ENCODE measurements at places on chromosomes 7 and 10.

GRCh38 chr10:44963772-44964633 lies 4.4 kb downstream of the RASSF4 start:
- DNase-seq: peak; percentile 32

GRCh38 chr7:90424720-90425119 lies 21.5 kb downstream of the CLDN12 start:
- no peak for DNase-seq

DNA sequence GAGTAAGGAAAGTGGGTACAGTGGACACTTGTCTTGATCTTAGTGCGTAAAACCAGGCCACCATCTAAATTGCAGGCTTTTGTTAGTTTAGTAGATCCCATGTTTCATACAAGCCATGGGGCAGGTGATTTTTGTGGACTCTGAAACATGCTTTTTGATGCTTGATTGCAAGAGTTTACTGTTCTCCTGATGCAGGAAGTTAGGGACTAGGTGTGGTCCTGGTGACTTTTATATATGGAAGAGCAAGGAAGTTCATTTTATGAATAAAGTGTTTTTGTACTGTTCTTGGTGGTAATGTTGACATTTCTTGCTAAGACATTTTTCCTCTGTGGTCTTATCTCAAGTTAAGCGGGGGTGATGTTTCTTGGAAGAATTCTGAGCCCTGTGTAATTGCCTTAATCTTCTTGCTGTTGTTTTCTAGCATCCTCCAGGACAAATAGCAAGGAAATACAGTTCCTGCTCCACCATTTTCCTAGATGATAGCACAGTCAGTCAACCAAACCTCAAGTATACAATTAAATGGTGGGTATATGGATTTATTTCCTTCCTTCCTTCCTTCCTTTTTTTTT lies 89.0 kb upstream of the GJD4 start:
- no peak for DNase-seq

GRCh38 chr7:105346593-105347322 lies 42.0 kb downstream of the SRPK2 start:
- no peak for DNase-seq

DNA sequence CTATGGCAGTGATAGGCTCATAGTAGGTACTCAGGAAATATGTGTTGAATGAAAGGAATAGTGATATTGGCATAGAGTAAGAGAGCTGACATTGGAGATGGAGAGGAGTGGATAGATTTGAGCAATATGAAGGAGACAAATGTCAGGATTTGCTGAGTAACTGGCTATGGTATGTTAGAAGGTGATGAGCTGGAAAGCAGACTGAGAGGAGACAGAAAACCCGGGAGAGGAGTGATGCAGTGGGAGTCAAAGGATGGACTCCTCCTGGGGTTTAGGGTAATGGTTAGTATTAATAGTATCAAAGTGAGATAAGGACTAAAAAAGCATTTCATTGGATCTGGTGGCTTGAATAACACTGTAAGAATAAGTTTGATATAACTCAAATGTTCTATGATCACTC lies 64.8 kb downstream of the CD36 start:
- no peak for DNase-seq

DNA sequence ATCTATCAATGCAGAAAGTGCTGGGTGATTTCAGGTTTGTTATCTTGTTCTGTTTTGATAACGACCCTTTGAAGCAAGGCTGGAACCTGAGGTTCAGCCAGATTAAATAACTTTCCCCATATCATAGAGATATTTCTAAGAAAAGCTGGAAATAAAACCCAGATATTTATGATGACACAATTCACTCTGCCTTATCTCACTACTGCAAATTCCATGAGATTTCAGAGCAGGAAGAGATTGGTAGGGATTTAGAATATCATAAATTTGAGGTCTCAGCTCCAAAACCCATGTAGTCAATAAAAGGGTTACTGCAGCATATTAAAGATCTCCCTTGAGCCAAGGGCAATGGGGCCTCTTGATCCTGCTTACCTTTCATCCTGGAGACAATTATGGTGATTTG lies 692.5 kb upstream of the IGFBP3 start:
- DNase-seq: no peak

GRCh38 chr7:41885078-41885477 lies 182.2 kb upstream of the INHBA start:
- no peak for DNase-seq

DNA sequence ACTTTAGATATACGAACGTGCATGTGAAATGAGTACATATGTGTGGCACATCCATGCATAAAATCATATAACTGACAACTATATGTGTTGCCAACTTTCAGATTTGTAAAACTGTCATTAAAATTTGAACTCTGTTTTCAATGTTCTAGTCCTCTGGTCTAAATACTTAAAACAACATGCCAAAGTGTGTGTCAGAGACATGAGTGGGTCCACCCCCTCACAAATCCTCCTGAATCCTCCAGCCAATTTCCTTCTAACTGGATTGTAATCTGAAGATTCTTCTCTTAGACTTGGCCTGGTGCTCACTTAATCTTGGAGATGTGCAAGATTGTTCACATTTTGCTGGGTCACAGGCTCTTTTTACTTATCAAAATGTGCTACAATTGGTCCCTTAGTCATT lies 184.1 kb downstream of the RELN start:
- no peak for DNase-seq

GRCh38 chr10:33370434-33370930 lies 36.0 kb upstream of the NRP1 start:
- DNase-seq: no peak

GRCh38 chr10:78494179-78494578 lies 460.5 kb downstream of the RPS24 start:
- DNase-seq: no peak

- DNase-seq: no peak
These were observed 21.4 kb downstream of the DPCD start for GRCh38 chr10:101609481-101609880.

- DNase-seq: no peak
These were observed 19.7 kb upstream of the SLC18A2 start for GRCh38 chr10:117221156-117221711.

DNA sequence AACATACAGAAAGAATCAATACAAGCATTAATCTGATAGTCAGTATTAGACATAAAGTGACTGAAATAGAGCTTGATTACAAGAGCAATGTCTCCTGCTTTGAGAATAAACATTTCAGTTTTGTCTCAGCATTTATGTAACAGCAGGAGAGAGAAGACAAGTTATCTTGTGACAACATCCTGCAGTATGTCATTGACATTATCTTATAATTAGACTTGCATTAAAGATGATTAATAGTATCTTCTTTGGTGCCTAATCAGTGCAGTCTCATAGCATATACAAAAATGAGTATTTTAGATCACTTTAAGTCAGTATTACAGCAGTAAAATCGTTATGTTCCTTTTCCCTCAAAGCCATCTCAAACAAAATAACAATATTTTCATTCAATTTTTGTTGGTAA lies 436.1 kb upstream of the ETV1 start:
- DNase-seq: no peak

DNA sequence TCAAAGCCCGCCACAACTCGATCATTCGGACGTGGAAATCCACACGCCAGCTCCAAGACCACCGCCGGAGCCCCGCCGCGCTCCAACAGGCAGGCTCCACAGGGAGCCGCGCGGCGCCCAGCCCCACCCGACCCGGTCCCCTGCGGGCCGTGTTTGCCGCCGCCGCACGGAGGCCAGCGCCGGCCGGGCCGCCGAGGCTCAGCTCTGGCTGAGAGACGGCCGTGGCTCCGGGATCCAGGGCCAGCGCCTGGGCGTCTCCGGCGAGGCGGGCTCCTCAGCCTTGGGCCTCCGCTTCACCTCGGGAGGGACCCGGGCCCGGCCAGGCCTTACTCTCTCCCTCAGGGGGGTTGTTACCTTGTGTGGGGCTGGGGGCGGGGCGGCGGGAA lies 333 bp downstream of the SMNDC1 start:
- DNase-seq: no peak
